ENCODE measurements at places on chromosomes 11 and 22. TPM values are rescaled to one million over a fixed set of nuclear protein-coding genes. Genes with fewer than 3 reads are reported as not detected.

ANGPTL5 gene
- not detected for total RNA-seq

IGF2 gene
- under 0.01 TPM for total RNA-seq

CBLIF gene
- total RNA-seq: not detected

OR51L1 gene
- under 0.01 TPM for total RNA-seq

SART1 gene
- total RNA-seq: 62.2 TPM

CNTF gene
- 2.7 TPM for total RNA-seq

AGBL2 gene
- 1.9 TPM for total RNA-seq

DNA sequence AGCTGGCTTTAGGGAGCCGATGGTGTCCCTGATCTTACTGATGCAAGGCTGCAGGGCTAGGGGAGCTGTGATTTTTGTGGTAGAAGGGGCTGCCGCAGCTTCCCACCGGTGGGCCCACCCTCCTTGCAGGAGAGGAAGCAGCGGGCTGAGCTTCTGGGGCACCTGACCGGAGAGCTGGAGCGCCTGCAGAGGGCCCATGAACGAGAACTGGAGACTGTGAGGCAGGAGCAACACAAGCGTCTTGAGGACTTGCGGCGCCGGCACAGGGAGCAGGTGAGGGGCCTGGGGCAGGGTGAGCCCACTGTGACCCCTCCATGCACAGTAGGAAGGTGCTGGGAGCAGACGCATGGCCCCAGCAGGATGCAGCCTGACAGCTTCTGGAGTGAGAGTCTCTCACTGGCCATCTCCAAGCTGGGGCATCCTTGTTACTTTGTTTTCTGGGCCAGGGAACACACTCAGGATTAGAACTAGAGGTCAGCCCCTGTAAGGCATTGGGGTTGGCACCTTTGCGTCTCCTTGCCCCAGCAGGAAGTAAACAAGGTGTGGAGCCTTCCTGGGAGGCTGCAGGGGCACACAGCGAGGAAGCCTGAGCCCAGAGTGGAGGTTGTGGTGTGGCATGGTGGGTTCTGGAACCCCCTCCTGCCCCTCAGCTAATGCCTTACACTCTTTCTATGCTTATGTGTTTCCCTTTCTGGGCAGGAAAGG lies 66.7 kb downstream of the CEP164 start:
- DNase-seq: no peak

DNA sequence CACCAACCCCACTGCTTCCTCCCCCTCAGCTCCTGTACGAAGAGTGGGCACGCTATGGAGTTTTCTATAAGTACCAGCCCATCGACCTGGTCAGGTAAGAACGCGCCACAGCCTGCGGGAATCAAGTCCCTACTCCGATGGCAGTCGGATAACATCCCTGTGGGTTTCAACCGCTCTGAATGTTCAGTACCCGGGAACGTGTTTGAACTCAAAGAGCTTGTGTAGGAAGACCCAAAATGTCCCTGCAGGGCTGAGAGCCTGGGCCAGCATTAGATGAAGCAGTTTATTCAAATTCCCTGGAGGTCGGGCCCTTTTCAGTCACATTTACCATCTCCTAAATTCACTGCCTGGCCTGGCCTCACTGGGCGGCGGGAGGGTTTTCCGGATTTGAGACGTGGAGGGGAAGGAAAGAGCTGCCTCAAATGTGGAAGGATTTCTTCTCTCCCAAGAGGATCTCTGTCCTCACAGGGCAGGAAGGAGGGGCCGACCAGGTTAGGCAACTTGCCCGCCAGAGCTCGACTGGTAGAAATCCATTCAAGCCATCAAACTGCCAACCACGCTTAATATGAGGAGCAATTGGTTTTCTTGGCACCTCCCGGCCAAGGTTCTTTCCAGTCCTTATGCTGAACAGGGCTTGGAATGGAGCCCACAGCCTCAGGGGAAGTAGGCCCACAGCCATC lies 46.3 kb downstream of the ANO1 start:
- DNase-seq: no peak

- DNase-seq: no peak
Measured at GRCh38 chr11:11186249-11186648, 166.8 kb downstream of the CSNK2A3 start.

- peak; percentile 97 for DNase-seq
Measured at GRCh38 chr11:125887373-125888324, at the start of gene HYLS1. TSS of gene HYLS1 (plus strand) at chr11:125887668. CDS start at chr11:125899369, 11,701 bp downstream.

DNA sequence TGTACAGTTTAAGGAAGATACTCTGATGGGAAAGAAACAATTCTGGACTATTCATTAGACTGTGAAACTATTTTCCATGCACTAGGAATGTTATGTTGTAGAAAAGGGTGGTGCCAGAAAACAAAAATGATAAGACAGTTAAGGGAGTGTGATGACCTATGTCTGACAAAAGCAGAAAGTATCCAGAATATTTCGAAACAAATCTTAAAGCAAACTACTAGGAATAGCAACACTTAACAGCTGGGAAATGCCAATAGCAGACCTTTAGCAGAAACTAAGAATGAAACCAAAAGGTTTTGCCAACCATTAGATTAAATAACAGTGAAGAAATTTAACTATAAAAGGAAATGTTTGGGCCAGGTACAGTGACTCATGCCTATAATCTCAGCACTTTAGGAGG lies 3.3 kb upstream of the ARHGAP20 start:
- no peak for DNase-seq

DNA sequence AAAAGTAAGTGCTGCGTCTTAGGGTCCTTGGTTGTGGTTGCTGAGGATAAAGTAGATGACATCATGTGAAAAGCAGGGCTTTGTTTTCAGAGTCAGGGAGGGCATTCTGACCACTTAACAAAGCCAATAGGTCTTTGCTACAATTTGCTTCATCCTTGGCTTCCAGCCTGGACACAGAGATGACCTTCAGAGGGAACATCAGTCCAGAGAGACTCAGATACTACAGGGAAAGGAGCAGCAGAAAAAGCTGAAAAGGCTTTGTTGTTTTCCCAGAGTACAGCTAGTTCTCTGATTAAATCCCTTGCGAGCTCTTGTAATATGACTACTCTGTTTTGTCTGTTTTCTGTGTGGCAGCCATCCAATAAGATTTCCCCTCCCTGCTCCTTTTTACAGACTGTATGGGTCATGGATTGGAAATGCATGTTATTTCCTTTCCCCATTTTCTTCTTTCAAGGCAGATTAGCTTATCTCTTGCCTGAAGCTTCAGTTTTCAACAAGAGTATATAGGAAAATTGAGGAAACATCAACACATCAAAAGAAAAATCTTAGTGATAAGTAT lies 31.9 kb downstream of the ATG13 start:
- DNase-seq: no peak

- no peak for DNase-seq
Measured at GRCh38 chr22:46757104-46757503, 5.3 kb upstream of the TBC1D22A start.

- peak; percentile 89 for DNase-seq
Measured at GRCh38 chr11:34053161-34053686, 1.7 kb downstream of the CAPRIN1 start.

- no peak for DNase-seq
Measured at GRCh38 chr11:69677749-69678148, 2.6 kb upstream of the LTO1 start.

DNA sequence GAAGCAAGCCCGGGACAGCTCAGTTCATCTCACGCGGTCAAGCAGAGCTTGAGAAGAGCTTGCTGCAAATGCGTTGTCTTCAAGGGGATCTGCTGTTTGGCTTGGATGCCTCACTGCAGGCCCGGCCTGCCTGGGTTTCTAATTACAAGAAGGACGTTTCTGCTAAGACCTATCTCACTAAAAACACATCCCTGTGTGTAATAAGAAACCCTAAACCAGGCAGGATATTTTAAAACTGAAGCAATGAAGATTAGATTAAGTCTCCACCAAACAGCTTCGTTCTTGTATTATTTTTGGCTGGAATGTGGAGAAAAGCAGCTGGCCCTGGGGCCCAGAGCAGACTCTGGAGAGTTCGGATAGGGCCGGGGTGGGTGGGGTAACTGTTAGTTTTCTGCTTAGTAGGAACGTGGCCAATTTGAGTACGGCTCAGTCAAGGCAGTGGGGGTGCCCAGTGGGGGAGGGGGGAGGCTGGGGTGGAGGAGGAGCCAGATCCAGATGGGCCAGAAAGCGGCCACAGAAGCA lies 6.0 kb downstream of the PKNOX2 start:
- no peak for DNase-seq

DNA sequence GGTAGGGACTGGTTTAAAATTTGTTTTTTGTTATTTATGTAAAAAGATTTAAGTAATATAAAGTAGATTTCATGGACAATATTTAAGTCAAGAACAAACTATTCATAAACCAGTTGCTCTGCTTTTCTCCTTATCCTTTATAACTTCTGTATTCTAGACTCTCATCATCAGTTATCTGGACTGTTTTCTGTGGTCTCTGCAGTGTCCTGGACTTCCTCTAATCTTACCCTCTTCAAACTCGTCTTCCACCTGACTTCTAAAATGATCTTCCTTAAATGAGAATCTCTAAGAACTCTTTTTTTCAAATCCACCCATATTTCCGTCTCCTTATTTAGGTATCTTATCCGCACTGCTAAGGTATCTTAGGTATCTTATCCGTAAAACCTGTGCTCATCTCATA lies 8.1 kb downstream of the RRM1 start:
- no peak for DNase-seq

Measured in hematopoietic multipotent progenitor cell (in vitro differentiated cells).